Thoracic aorta (tissue), 2 donors: ENCODE measurements at places on chromosomes 1 and 21.

DNA sequence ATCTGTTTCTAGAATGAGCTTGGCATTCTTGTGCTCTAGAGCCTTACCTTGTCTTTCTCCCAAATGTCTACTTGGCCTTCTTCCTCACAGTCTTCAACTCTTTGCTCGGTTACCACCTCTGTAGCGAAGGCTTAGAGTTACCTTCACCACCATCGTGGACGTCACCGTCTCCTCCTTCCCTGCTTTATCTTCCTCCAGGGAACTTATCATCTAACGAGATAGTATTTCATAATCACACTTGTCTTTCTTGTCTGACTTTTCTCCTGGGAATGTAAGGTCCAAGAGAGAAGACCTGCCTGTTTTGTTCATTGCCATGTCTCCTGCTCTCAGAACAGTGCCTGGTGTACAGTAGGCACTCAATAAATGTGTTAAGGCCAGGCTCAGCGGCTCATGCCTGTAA, 115.6 kb downstream of the GREM2 start:
- DNase-seq = no peak

GRCh38 chr1:214435867-214436266, 115.5 kb downstream of the PTPN14 start:
- DNase-seq = no peak

DNA sequence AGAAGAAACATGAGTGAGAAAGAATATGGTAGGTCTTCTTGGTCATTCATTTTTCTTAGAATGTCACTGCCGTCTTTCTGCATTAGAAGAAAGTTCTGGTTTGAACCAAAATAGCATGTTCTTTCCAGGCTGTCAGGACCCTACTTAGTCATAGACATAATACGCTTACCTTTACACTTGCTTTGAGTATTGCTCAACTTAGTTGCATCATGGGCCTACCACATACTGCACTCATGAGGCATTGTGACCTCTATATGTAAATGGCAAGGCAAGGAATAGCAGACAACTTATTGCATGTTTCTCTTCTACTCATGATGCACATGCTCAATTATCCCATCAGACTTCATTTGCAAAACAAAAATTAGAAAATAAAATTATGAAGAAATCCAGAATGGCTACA, 415.0 kb downstream of the HLX start:
- no peak for DNase-seq

DNA sequence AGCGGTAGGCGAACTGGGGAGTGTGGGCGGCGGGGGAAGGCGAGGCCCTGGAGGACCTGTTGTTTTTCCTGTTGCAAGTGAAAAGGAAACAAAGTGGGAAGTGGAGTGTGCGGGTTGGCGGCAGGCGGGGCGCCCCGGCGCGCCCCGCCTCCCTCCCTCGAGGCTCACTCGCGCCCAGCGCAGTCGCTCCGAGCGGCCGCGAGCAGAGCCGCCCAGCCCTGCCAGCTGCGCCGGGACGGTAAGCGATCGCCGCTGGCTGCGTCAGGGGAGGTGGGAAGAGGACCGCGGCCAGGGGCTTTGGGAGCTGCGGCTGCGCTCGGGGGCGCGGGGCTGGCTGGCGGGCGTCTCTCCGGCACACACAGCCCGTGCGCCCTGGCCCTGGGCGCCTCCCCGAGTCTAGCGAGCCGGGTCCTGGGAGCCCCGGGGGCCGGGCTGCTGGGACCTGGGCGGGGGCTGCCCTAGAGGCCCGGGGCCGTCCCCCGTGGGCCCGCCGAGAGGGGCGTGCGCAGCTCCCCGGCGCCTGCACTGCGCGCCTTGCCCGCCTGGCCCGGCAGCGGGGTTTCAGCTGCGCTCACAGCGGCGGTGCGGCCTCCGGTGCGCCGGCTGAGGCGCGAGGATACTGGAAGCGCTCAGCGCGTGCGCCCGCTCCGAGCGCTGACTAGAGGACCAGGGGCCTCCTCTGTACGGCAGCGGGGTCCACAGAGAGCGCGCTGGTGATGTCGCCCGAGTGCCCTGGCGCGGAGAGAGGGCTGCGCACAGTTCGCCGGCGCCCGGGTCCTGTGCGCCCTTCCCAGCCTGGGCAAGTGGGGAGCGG, at the start of gene PIK3CD:
TSS of gene PIK3CD (plus strand) at position 167 of the 814 bp plus-strand sequence. CDS start 58,725 bp downstream, outside the sequence.
- no peak for DNase-seq

GRCh38 chr1:94336991-94337390, 81.2 kb upstream of the ABCD3 start:
- no peak for DNase-seq
